ENCODE measurements at places on chromosomes 12 and 14.
A peak's percentile ranks its signal among the peaks of the same experiment; 100 is the strongest.

DNA sequence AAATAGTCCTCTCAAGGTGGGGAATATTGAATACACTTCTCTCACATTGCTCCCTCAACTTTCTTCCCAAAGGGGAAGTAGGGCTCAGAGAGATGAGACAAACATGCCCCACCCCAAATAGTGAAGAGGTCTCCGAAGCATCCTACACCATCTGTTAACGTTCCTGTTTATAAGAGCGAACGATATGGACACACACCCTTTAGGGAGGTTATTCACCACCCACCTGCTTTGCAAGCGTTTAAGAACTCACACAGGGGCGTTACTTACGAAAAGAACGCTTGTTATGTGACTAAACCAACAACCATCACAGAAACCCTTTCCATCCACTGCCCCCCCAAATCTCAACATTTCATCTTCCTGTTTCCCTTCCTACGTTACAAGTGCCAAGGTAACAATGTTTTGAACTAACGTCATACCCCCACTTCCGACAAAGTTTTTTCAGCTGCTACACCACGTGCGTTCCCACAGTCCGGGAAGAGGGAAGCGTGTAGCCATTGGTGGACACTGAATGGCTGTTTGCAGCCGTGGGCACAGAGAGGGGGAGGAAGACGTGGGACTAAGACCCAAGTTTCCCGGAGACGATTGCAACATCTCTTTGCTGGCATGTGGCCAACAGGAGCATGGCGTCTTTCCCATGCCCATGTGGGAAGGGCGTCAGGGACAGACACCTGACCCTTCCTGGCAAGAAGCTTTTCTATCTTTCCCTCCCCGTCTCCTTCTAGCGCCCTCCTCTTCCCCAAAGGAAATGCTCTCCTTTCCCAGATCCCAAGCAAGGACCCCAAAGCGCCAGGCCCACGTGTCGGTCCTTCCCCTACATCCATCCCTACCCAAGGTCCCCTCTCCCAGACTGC, 1.2 kb downstream of the YBX3 start:
- DNase-seq = peak; percentile 99

DNA sequence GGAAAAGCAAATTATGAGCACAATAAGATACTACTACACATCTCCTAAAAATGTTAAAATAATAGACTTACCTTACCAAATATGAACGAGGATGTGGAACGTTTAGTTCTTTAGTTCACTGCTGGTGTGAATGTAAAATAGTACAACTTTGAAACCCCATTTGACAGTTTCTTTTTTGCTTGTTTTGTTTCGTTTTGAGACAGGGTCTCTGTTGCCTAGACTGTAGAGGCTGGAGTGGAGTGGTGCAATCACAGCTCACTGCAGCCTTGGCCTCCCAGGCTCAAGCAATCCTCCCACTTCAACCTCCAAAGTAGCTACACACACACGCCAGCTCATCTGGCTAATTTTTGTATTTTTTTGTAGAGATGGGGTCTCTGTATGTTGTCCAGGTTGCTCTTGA, 136.4 kb upstream of the FAR2 start:
- no peak for DNase-seq

GRCh38 chr14:23589606-23590005, 11.0 kb upstream of the JPH4 start:
- no peak for DNase-seq

DNA sequence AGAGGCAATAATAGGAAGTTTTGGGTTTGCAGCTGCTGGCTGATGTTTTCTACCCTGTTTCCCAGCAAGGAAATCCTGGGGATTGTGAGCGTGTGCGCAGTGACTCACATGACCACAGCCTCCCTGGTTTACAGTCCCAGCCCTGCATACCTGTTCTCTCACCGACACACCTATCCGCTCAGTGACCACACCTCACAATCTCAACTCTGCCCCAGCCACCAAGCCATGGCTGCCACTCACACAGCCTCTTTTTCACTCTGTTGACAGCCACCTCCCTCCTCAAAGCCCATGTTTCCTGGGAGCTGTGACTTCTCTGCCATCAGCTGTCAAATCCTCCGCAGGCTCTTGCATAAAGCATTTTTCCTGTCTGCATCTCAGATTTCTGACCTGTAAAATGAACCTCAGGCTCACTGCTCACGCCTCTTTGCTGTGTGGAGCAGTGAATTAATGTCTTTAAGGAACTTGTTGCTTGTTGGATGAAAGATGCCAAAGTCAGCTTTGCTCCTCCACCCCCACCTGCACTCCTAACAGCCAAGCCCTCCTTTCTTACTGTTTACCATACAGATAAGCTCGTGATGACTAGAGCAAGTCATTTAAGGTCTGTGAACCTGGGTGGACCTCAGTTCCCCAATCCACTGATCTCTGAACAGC, 43.5 kb downstream of the B4GALNT3 start:
- DNase-seq = no peak

DNA sequence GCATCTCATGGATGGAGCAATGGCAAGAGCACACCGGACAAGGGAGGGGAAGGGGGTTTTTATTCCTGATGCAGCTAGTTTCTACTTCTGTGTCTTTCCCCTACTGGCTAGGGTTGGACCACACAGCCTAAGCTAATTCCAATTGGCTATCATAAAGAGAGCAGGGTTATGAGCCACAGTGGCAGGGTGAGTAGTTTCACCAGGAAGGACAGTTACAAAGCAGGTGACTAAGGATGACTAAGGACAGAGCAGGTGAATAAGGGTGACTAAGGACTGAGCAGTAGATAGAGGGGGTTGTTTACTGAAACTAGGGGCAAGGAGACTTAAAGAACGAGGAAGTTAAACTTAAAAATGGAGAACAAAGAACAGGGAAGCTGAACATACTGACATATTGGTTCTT, 321.4 kb upstream of the SEL1L start:
- DNase-seq = no peak
